Dermis microvascular lymphatic vessel endothelial cell (primary cell): ENCODE measurements at places on chromosomes 2 and 18. TPM values are rescaled to one million over a fixed set of nuclear protein-coding genes. Genes with fewer than 3 reads are reported as not detected.

Gene BCL2L11
- 9.5 and 28.2 TPM in 2 replicates for total RNA-seq

- no peak for DNase-seq
These were observed 12.4 kb upstream of the CRYGA start for GRCh38 chr2:208175840-208176153.

DNA sequence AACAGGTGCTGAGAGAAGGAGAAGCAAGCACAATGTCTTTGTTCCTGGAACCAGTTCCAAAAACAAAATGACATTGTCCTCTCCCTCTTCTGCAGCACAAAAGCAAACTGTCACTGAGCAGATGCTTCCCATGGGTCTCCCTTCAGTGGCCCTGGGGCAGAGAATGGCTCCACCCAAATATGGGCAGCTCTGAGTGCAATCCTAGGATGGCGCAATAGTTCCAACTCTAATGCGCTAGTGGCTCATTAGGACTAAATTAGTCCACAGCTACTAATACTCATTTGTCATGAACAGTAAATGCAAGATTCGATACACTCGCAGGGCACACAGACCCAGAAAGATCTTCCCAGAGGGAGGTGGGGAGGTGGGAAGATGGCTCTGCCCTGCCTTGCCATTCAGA, 205.2 kb upstream of the CHAC2 start:
- DNase-seq = no peak

DNA sequence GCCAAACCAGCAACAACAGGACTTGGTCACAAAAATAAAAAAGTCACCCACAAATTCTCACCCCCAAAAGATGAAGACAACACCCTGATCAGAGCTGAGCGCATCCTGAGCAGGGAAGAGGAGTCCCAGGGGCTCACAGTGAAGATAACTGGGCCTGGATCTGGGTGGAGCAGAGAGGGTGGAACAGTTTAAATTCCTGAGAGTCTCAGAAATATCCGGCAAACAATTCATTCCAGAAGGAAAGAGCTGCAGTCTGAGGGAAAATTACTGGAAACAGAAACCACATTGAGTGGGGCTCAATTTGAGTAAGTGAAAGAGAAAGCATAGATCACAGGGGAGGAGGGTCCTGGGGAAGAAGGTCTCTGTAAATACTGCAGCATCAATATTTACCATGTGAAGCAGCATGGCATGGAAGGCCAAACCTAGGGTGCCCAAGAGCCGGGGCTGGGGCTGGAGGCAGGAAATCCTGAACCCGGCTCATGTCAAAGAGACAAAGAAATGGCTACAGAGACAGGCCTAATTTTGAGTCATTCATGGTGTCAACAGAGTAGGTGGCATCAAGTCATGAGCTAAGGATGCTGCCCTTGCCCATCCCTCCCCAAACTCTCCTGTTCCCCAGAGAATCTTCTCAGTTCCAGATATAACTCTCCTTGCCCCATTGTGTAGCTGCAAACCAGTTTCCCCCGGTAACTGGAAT, 61.4 kb upstream of the ZBTB7C start:
- DNase-seq = no peak

Gene DOK6
- total RNA-seq = 0.51 and 2.3 TPM in 2 replicates

Gene PID1
- total RNA-seq = 0.25 and 0.26 TPM in 2 replicates

DNA sequence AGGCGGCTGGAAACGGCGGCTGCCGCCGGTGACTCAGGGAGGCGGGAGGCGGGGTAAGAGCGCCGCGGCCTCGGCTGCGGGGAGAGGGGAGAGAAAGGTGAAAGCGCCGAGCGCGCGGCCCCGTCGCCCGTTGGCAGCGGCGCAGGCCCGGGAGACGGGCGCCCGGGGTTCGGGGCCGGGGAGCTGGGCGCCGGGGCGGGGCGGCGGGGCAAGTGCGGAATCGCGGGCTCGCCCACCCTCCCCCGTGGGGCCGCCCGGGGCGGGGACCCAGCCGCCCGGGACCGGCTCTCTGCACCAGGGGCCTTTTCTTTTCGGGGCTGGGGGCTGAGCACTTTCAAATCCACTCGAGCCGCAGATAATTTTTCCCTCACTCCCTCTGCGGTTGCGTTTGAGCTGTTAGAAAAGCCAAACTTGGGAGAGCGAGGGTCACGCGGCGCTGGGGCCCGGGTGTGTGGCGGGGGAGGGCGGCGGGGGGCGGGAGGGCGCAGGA, 266 bp downstream of the KDM3A start:
- no peak for DNase-seq

GRCh38 chr18:78074400-78075020, 824.9 kb downstream of the GALR1 start:
- DNase-seq = no peak

- peak; percentile 98 for DNase-seq
These were observed 1.8 kb downstream of the MPV17 start for GRCh38 chr2:27320958-27321543.

GRCh38 chr2:128818704-128819491, 500.2 kb upstream of the HS6ST1 start:
- DNase-seq = no peak

GRCh38 chr18:36411745-36412168, 114.2 kb downstream of the FHOD3 start:
- peak; percentile 24 for DNase-seq

Gene LRP1B
- total RNA-seq = under 0.01 and 0.13 TPM in 2 replicates

- DNase-seq = no peak
These were observed 126.2 kb upstream of the VRK2 start for GRCh38 chr2:57920342-57920939.
